ENCODE measurements at places on chromosomes 6 and 20.

- DNase-seq = no peak
These were observed 10.4 kb downstream of the PI16 start for GRCh38 chr6:36964908-36965307.

GRCh38 chr6:56845032-56845431 is 109.9 kb upstream of the BEND6 start:
- DNase-seq = no peak

- no peak for DNase-seq
These were observed 96.8 kb upstream of the TENT5A start for GRCh38 chr6:81849248-81849647.

DNA sequence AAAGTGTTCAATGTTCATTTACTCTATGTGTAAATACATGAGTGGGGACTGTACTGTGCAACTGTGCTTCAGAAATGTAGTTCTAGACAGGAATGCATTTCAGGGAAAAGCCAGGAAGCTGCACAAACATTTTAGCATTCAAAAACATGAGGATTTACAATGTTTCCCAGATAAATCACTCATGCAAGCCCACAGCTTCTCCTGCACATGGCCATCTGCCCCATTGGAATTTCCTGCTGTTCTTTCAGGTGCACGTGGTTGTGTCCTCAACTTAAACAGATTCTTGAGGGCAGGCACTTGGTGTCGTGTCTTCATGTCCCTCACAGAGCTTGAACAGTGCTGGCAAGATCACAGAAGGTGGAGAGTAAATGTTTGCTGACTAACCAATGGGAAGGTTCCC is 101.5 kb downstream of the UNC5CL start:
- no peak for DNase-seq

- no peak for DNase-seq
These were observed 65.3 kb downstream of the PSMB1 start for GRCh38 chr6:170487707-170488329.

GRCh38 chr6:167879612-167880011 is 52.9 kb downstream of the AFDN start:
- no peak for DNase-seq

GRCh38 chr6:11373208-11373607 is 140.7 kb upstream of the NEDD9 start:
- DNase-seq = no peak

DNA sequence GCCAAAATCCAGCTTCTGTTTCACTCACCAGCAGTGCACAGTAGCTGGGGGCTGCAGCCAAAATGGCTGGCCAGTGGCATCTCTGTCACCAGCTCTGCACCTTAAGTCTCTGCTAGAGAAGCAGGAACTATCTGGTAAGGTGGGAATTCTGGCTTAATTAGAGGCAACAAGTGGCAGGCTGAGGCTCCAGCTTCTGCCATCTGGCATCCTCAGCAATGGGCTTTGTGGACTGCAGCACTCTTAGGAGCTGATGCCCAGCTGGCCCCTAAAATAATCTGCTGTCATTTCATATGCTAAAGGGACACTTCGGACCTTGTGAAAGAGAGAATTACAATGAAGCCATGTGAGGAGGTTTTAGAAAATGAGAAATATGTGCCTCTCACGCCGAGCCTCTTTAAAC is 4.6 kb upstream of the CLDN20 start:
- no peak for DNase-seq

DNA sequence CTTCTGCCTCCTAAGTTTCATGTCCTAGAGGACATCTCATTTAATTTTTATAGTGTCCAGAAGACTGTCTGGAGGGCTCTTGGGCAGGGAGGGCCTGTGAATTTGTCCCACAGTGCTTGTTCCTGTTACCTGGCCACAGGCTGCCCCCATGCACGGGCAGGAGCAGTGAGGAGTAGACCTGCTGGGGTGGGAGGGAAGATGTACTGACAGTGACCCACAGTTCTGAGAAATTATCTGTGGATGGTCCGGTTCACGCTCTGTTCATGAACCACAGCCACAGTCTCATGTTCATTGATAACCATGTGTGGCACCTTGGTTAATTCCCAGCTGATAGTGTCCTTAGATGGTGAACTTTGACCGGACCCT is 18.8 kb upstream of the ZNF831 start:
- no peak for DNase-seq

DNA sequence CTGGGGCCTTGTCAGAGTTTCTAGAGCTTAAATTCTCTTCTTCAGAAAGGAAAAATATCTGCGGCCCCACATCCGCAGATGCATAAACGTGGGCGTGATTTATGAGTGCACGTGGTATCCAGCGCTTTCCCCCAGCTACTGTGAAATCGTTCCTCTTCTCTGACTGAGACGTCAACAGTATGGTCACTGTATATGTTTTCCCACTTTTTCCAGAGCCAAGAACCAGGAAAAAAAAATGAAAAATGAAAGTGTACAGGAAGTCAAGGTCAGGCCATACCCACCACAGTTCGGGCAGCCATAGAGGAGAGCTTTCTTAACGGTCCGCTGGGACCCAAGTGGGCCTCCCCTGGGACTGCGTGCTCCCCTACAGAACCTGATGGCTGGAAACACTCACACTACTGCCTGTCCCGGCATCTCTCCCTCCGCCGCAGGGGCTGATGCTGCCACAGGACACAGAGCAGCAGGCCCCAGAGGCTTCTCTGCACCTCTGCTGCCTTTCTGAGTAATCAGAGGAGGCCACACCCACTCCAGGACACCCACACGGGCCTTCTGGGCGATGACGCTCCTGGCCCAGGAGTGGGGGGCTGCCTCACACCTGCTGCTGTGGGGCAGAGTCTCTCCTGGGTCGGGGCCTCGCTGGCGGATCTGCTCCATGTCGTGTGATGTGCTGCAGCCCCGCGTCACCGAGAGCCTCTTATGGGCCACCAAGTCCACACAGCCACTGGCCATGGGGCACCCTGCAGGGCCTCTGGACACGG is 16.4 kb upstream of the STX16 start:
- no peak for DNase-seq

- no peak for DNase-seq
These were observed 1.4 kb downstream of the IL22RA2 start for GRCh38 chr6:137171824-137172733.

- no peak for DNase-seq
These were observed 137.6 kb downstream of the IMPG1 start for GRCh38 chr6:75934643-75935472.

DNA sequence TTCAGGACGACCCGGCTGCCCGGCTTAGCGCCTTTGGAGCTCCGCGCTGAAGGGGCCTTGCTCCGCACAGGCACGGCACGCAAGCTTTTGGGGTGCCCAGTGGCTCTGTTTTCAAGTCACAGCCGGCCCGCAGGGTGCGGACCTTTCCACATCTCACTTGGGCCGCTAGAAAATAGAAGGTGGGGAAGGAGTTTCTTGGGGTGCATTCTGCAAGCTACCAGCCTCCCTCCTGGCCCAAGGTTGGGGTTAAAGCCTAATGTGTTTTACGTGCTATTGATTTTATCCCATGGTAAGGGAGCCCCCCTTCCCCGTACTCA is 561 bp downstream of the KAT14 start:
- DNase-seq = no peak

- no peak for DNase-seq
These were observed 37.7 kb downstream of the MAP3K4 start for GRCh38 chr6:161029195-161029809.

DNA sequence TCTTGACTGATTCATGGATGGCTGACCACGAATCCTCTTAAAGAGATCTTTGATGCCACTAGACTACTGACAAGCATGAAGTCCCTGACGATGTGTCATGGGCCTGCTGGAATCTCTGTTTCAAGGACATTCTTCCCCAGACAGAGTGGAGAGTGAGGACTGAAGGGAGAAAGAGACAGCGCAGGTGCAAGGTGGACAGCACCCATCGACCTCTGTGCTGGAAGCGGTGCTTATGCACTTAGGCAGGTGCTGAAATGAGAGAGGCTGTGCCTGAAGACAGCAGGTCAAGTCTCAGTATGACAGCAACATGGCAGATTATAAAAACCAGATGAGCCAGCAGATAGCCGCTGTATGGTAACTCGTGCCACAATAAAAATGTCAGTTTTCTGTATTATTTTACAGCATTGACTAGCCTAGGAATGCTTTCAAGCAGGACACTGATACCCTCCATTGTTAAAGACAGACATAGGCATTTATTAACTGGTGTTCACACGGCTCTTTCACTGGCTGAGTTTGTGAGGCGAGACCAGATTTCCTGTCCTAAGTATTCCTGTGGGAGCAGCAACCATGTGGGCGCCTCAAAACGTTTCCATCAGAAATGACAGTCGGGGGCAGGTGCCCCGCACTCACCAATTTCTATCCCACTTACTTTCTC is 47.5 kb downstream of the FOXC1 start:
- DNase-seq = no peak

GRCh38 chr6:54981276-54981609 is 134.7 kb downstream of the FAM83B start:
- no peak for DNase-seq

- no peak for DNase-seq
These were observed 315.2 kb upstream of the NOX3 start for GRCh38 chr6:155770856-155771255.

DNA sequence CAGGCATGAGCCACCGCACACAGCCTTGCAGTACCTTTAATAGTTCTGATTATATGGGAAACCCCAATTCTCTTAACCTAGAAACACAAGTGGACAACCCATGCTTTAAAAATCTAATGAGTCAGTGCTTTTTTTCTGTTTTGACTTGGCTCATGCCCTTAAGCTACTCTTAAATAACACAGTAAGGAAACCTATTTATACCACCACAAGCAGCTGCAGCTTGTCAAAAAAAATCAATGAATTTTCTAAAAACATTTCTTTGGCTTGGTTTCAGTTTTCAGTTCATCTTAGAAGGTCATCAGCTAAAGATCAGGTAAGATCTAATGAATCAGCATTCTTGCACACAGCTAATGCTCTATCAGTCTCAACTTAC is 124.1 kb upstream of the DST start:
- no peak for DNase-seq

DNA sequence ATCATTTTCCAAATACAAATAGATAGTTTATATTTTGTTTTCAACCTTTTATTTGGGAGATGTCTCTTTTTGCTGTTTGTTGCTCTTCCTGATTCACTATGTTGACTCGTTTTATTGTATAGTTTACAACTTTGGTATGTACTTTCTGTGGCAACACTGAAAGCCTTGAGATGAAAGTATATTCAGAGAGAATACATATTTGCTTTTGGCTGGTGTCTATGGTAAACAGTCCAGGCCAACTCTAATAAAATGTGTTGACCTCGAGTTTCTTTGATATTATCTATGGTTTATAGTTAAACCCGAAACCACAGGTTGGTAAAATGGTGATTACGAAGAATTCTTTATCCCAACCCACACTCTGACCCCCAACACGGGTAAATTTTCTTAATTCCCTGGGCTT is 919.6 kb upstream of the MAP3K7 start:
- DNase-seq = no peak

GRCh38 chr20:55500130-55500529 is 505.2 kb downstream of the CBLN4 start:
- DNase-seq = no peak

DNA sequence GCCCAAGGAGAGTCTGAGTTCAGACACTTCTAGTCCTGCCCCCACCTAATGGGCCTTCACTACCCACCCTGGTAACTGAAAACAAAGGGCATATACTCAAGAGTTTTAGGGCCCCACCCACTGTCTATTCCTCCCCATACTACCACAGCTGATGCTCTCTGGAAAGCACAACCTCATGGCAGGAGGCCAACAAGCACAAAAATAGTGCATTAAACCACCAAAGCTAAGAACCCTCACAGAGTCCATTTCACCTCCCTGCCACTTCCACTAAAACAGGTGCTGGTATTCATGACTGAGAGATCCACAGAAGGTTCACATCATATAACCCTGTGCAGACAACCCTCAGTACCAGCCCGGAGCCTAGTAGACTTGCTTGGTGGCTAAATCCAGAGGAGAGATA is 132.1 kb upstream of the ADGRB3 start:
- no peak for DNase-seq

- no peak for DNase-seq
These were observed 251.5 kb downstream of the HIVEP2 start for GRCh38 chr6:142693441-142693840.

GRCh38 chr6:157879034-157879872 is 56.2 kb downstream of the SNX9 start:
- DNase-seq = no peak

- DNase-seq = no peak
These were observed at the start of gene MPIG6B for GRCh38 chr6:31723245-31723979. Gene MPIG6B (plus strand): TSS chr6:31723373. CDS start chr6:31723384, 11 bp downstream.

DNA sequence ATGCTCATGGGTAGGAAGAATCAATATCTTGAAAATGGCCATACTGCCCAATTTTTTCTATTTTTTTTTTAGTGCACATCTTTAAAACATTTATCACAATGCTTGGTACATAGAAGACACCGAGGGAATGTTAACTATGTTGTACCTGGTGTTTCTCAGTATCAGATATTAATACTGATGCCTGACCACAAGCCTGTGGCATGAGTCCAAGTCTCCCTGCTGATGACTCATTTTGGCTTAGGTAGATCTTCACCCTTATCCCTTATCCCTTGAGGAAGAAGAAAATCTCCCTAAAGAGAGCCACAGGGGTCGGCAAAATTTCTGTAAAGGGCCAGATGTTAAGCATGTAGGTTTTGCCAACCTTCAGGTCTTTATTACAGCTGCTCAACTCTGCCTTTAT is 14.5 kb downstream of the CD109 start:
- DNase-seq = no peak

- no peak for DNase-seq
These were observed 3.3 kb downstream of the CAPN11 start for GRCh38 chr6:44161997-44162338.

GRCh38 chr6:46025573-46025972 is 9.9 kb upstream of the CLIC5 start:
- no peak for DNase-seq

DNA sequence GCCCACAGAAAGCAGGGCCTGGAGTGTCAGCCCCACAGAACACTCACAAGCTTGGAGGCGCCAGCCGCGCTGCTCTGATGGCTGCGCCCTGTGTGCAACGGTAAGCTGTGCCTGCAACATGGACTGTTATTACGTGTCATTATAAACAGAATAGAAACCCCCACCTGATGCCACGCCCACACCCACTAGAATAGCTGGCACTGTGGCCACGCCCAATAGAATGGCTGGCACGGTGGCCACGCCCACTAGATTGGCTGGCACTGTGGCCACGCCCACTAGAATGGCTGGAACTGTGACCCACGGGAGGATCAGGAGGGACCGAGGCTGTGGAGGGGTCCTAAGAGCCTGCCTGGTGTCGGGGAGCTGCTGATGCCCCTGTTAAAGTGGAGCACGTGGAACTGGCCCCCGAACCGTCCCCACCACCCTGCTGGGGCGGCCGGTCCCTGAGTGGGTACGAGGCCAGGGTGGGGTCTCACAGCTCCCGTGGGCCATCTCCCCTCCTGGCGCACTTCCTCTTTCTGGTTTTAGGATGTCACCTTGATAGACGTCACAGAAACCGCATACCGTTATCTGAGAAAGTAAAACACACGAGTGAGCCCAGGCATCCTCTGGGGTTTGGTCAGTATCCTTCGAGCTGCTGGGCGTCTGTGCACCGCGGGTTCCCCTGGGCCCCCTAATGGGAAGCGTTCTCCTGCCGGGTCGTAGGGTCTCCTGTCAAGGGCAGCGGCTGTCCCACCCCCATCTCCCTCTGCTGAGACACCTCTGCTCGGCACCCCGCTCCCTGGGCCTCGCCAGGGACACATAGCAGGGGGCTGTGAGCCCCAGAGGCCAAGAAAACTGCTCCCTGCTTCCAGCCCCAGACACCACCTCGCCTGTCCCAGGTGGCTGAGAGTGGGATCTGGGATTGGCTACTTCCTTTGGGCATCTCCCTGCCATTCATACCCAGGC is 25.4 kb downstream of the SLC17A9 start:
- no peak for DNase-seq

Data from hypothalamus (tissue), 51 donors.